Activated T-cell treated with anti-CD3 and anti-CD28 coated beads, Interleukin-2, amount 50 U/mL, for 72 hours (primary cell): ENCODE measurements at places on chromosomes 2 and 18. TPM values are rescaled to one million over a fixed set of nuclear protein-coding genes. Genes with fewer than 3 reads are reported as not detected.

GRCh38 chr18:58269931-58270330, 225.9 kb downstream of the NEDD4L start:
- H3K27me3 ChIP-seq, result no peaks in the 10 kb centered on the region
- H3K27ac ChIP-seq, result no peak overlapping the region
- DNase-seq, result no peak
- H3K36me3 ChIP-seq, result no peaks in the 10 kb centered on the region
- H3K4me3 ChIP-seq, result no peak overlapping the region

- peaks cover 25% of the 10 kb centered on the region for H3K4me1 ChIP-seq
- peaks cover 55% of the 10 kb centered on the region for H3K27me3 ChIP-seq
- no peak overlapping the region for H3K27ac ChIP-seq
- no peak for DNase-seq
These were observed 328 bp upstream of the INHBB start for GRCh38 chr2:120345608-120346007.

The B3GNT7 gene
- total RNA-seq, result 0.76 TPM

DNA sequence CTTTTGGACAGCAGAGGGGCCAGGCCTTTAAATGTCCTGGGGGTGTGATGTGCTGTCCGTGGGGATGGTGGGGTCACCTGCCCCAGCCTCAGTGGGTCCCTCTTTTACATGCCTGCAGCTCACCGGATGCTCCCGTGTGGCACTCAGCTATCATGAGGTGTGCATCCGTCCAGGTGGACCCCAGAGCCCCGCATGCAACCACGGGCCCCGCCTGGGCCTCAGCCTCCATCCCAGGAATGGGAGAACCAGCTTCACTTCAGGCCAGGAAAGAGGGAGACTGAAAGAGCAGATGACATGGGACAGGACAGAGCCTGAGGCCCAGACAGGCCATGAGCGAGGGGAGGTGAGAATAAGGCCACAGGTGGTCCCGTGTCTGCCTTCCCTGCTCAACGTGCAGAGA, 37.5 kb downstream of the RAMP1 start:
- no peak overlapping the region for H3K4me3 ChIP-seq
- peaks cover 32% of the 10 kb centered on the region for H3K4me1 ChIP-seq
- H3K27ac ChIP-seq, result no peak overlapping the region
- H3K36me3 ChIP-seq, result no peaks in the 10 kb centered on the region
